Stimulated activated CD4-positive, alpha-beta T cell treated with anti-CD3 and anti-CD28 coated beads, Interleukin-4, amount 100 ng/mL, for 4 hours (primary cell): ENCODE measurements at places on chromosomes 5 and 9.
A peak's percentile ranks its signal among the peaks of the same experiment; 100 is the strongest.

- no peak for DNase-seq
These were observed 39.2 kb upstream of the SPDL1 start for GRCh38 chr5:169544264-169544950.

DNA sequence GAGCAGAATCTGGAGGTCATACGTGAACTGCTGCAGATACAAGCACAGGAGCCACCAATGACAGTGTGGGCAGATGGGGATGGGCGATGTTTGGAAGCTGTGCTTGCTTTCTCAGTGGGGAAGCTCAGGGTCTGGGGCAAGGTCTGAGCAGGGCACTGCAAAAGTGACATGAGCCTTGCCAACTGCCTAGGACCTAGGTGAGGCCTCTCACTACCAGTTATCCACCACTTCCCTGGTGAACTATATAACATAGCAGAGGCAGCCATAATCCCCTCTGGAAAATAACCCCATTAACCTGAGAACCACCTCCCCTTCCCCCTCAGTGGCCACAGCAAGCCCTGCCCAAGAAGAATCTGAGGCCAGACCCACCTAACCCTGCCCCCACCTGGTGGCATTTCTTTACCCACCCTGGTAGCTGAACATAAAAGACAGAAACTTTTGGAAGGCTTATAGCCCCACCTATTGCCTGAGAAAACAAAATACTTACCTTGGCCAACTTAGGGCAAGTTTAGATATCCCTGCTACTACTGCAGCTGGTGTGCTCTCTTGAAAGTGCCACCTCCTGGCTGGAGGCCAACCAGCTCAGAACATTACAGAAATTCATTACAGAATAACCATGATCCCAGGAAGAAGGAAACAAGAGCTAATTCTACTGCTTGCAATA lies 18.8 kb upstream of the SPEF2 start:
- DNase-seq = no peak

DNA sequence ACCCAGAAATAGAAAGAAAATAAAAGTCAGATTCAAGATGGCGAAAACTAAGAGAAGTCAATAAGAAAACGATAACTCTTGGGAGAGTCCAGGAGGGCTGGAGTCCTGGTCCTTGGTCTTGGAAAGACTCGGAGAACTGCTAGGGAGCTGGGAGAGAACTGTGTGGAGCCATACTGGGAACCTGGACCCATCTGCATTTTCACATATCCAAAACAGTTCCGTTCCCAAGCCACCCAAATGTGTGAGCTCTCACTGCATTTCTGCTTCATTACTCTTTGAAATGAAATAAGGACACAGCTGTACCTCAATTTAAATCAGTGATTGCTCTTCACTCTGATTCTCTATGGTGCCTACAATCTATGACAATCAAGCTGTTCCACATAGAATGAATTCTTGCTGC lies 68.1 kb upstream of the CER1 start:
- no peak for DNase-seq

DNA sequence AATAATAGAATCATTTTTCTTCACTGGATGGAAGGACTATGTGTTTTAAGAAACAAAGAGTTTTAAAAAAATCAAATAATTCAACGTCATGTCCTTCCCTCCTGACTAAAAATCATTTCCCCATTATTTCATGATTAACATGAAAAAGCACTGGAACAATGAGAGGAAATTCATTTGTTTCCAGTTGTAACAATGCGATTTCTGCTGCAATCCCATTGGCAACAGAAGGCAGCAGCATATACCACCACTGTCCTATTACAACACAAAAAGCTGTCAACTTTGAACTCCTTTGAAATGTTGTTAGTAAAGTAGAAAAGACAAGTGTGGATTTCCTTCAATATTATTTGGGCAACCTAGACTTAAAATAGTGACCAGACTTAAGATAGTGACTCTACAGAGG lies 3.1 kb downstream of the C5orf63 start:
- no peak for DNase-seq

DNA sequence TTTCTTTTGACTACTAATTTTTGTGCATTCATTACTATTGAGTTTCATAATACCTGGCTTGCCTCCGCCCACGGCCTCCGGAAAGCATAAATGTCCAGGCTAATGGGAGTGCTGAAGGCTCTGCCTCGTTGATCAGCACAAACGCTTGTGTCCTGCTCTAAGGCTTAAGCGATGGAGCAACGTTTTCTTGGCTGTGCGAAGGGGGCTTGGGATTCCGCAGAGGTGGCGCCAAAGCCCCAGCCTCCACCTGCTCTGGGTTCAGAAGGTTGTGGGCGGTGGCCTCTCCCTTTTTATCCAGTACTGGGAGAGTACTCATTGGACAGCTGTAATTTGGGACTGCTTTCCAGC lies 19.7 kb downstream of the ANXA2R start:
- DNase-seq = no peak

DNA sequence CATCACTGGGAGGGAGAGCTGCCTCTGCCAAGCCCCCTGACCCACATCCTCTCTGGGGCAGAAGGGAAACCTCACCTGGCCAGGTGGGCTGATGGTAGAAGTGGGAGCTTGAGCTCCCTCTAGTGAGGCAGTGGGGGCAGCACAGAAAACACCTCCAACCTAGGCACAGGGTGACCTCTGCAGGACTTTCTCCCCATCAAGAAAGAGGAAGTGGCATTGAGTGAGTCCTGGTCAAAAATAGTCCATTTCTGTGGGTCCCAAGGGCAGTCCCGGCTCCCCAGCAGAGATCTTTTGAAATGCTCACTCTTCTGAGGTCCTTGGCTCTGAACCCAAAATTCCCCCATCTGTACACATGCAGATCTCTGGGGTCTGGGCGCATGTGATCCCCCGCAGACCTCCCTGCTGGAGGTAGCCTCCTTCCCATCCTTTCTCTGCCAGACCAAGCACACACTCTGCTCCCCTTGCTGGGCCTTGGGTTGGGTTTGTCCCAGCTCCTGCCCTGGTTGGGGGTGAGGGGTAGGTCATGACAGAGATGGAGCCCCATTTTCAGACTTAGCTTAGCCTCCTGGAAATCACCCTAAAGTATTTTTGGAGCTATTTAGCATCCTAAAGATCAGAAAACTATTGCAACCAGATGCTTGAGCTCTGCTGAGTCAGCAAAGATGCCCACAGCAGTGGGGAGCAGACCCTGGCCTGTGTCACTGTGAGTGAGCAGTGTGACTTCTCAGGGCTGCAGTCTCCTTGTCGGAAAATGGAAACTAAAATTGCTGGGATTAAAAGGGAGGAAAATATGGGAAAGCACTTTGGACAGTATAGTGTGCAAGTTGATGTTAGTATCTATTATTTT lies 41.6 kb upstream of the LCP2 start:
- peak; percentile 54 for DNase-seq

DNA sequence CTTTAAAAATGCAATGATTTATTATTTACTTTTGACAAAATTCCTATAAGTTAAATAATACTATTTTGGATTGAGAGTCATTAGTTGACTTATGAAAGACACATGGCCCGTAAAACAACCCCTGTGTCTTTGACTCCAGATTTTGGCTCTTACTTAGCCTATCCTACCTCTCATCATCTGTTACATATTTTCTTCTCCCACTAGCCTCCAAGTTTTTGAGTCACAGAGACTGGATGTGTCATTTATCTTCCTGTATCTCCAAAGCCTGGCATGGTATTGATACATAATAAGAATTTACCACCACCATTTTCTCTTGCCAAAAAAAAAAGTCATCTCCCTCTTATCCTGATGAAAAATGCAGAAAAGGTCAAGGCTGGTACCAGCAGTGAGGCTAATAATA lies 99.9 kb downstream of the GABRB2 start:
- DNase-seq = no peak

DNA sequence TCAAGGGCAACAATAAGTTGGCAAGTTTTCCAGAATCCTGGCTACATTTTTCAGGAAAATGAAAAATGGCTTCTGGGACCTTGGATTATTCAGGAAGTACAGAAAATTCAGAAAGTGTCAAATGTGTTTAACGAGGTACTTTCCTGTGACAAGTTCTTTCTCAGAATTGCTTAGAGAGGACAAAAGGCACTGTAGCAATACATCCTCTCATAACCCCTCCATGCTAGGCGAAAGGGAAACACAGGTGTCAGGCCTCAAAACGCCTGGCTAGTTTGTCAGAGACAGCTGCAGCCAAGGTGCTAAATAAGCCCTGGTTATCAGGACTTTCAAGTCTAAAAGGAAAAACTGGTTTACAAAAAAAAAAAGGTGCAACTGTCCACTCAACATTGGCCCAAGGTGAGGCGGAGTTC lies 115.2 kb downstream of the GNAQ start:
- no peak for DNase-seq

- no peak for DNase-seq
These were observed 52.7 kb upstream of the GDNF start for GRCh38 chr5:37892586-37892985.
